ENCODE measurements at places on chromosomes 3 and 15. TPM values are rescaled to one million over a fixed set of nuclear protein-coding genes. Genes with fewer than 3 reads are reported as not detected.

PML gene
- total RNA-seq: 46.5 TPM

BNC1 gene
- 8.5 TPM for total RNA-seq

HSPBAP1 gene
- total RNA-seq: 12.7 TPM

DNA sequence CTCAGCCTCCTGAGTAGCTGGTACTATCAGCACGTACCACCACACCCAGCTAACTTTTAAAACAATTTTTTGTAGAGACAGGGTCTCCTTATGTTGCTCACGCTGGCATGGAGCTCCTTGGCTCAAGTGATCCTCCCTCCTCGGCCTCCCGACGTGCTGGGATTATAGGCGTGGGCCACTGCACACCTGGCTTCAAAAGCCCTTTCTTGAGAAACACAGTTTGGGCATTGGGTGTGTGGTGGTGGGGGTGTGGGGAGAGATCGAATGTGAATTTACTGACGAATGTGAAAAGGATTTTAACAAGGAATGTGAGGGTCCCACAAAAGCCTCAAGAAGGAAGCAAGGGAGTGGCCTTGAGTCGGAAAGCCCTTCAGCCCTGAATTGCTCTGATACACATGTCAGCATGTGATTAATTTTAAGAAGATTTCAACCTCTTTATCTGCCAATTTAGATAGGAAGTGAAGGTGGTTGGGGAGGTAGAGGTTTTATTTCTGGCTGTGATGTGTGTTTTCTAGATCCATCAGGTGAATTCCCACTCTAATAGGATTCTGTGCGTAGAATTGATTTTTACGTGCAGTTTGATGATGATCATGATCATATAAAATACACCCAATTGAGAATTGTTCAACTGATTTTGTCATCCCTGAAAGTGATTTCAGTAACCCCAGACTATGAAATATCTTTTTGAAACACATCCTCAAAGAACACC is 1.1 kb downstream of the CCR4 start:
- DNase-seq: no peak

DNA sequence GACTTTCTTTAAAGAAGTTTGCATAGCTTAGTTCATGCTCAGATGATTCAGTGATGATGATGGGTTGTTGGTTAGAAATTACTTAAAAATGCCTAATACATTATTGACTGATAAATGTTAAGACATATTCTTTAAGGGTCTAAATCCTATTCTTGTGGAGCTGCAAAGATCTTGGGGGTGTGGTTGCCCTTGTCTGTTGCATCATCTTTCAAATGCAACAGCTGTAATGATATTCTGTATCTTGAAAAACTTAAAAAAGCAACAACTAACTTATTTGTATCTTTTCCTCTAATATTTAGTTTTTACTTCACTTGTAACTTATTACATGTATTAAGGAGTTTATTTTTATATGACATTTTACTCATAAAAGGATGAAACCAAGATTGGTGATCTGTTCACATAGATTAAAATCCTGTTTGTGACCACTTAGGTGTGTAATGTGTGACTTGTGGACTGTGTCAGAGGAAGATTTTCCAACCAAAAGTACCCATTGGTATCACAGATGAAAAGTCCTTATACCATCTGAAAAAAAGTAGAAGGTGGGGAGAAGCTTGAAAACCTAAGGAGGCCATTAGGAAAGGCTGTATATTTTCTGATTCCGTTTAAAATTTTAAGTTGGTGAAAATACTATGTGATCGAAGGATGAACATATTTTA is 142.8 kb downstream of the IGF1R start:
- DNase-seq: no peak

DNA sequence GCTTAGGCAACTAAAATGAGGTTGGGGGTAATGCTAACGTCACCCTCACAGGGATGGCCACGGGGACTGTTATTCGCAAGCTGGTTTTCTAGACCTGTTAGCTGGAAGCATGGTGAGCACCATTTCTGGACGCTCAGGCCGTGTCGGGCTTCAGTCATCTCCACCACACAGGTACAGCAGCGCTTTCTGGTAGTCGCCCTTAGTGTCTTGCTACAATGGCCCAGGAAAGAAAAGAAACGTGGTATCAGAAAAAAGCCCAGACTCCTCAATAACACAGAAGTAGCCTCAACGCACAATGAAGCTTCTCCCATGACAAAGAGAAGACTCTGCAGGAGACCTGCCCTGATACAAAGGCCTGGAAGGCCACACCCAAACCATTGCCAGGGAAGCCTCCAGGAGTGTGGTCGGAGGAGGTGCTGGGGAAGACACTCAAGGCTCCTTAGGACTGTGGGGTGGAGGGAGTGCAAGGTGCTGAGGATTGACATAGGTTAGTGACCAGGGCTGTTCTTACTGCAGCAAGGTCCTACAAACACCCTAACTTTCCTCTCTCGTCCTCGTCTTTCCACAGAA is 50.2 kb downstream of the ANXA2 start:
- no peak for DNase-seq

- no peak for DNase-seq
Measured at GRCh38 chr3:41974223-41974622, 12.3 kb upstream of the ULK4 start.

DNA sequence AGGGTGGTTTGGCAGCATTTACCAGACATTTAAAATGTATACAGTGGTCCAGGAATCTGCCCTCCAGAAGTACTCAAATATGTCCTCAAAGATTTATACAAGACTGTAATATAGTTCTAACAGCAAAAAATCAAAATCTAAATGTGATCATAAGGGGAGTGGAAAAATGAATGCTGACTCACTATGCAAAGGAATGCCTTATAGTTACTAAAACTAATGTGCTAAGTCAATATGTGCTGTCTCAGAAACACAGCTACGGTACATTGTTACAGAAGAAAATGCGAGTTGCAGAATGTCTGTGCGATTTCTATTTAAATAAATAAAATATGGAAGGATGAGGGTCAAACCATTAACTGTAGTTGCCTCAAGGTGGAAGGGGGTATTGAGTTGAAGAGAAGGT is 230.1 kb upstream of the UBE2E1 start:
- no peak for DNase-seq

DNA sequence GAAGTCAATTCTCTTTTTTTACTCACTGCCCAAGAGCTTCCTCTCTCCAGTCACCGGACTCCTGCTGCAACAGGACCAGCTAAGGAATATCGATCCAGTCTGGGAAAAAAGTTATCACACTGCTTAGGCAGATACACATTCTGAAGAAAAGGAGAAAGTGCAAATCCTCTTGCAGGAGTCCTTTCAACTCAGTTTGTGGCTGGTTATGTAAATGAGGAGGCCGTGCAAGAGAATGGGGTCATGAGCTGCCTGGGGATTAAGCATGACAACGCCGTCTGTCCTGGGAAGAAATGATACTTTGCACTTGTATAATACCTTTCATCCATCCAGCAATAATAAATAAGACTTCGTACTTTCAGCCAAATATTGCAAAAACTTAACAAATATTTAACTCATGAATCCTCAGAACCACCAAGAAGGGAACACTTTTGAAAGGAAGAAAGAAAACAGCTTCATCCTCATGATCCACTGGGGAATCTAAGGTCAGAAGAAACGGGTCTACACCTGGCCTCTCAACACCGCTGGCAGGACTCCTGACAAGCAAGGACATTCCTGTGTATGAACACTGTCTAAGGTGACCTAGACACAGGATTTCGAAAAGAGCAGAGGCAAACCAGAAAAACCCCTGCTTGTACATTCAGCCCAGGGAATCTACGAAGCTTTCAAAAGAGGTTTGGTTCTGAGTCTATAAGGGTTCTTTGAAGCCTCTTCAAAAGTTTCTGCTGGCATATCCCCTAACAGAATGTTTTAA is 13.1 kb upstream of the WWTR1 start:
- DNase-seq: no peak

Measured in Daoy (cell line).